CD4-positive, alpha-beta T cell treated with Interleukin-21 for 1 hour (primary cell): ENCODE measurements at places on chromosomes 7 and 10.
A peak's percentile ranks its signal among the peaks of the same experiment; 100 is the strongest.

GRCh38 chr10:3668276-3668965, 116.6 kb downstream of the KLF6 start:
- peak; percentile 76 for DNase-seq

GRCh38 chr10:86335257-86335656, 31.3 kb downstream of the GRID1 start:
- DNase-seq, result no peak

DNA sequence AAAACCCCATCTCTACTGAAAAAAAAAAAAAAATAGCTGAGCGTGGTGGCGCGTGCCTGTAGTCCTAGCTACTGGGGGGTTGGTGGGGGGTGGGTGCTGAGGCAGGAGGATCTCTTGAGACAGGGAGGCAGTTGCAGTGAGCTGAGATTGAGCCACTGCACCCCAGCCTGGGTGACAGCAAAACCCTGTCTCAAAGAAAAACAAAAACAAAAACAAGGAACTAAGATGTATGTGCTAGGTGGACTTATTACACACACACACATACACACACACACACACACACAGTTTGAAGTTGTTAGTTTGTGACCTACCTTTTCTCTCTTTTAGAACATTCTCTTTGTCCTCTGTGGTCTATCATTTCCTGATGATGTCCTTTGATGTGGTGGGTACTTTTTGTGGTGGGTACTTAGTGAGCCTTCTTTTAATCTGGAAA, 53.5 kb downstream of the EXOC6 start:
- DNase-seq, result peak; percentile 82

- no peak for DNase-seq
These were observed 297.1 kb downstream of the GALNT17 start for GRCh38 chr7:71429083-71429482.

GRCh38 chr10:34113504-34114225, 701.4 kb downstream of the PARD3 start:
- DNase-seq, result no peak

DNA sequence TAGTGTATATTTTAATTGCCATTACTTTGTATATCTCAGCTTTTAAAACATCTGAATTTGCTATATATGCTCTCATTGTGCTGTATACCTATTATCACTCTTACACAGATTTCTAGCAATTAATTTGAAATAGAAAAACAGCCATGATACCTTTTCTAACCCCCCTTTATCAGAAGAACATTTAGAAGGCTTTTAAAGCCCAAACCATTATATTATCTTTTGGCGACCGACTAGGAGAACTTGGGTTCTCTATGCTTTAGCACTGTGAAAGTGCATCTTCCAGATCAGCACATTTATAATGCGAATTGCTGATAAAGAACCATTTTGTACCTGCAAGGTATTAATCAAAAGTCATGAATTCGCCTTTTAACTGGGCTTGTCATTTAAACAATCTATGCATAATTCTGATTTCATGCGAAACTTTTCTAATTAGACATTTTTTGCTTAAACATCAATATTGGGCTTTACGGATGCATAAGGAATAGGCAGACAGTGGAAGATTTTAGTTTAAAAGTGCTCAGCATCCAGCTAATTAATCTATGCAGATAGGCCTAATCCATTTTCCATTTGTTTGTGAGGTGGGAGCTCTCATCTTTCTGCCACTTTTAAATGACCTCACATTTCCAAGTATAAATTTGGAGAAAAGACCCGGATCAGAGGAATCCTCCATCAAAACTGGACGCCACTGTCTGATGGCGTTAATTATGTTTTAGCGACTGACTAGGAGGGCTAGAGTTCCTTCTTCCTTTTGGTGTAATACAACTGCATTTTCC, 1.2 kb upstream of the MLLT10 start:
- no peak for DNase-seq

- DNase-seq, result no peak
These were observed 130.1 kb downstream of the OTUD1 start for GRCh38 chr10:23568996-23569395.

- no peak for DNase-seq
These were observed 264.7 kb upstream of the PPP2R2D start for GRCh38 chr10:131636116-131636515.

- no peak for DNase-seq
These were observed 21.0 kb downstream of the KLF6 start for GRCh38 chr10:3763852-3764625.

DNA sequence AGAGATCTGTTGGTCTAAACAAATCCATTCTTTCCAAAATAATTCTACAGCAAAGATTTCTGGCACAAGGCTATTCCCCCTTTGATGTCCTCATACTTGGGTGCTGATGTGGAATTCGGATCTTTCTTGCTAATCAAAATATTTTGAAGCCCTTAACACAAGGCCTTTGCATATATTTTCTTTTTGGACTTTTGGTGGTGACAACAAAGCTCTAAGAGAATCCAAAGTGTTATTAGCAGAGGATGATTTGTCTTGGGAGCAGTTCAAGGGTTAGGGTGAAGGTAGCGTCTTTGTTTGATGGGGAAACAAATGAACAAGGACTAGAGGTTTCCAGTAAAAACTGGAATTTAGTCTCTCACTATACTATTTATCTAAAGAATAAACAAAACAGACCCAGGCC, 197.9 kb downstream of the CDCA7L start:
- DNase-seq, result no peak

DNA sequence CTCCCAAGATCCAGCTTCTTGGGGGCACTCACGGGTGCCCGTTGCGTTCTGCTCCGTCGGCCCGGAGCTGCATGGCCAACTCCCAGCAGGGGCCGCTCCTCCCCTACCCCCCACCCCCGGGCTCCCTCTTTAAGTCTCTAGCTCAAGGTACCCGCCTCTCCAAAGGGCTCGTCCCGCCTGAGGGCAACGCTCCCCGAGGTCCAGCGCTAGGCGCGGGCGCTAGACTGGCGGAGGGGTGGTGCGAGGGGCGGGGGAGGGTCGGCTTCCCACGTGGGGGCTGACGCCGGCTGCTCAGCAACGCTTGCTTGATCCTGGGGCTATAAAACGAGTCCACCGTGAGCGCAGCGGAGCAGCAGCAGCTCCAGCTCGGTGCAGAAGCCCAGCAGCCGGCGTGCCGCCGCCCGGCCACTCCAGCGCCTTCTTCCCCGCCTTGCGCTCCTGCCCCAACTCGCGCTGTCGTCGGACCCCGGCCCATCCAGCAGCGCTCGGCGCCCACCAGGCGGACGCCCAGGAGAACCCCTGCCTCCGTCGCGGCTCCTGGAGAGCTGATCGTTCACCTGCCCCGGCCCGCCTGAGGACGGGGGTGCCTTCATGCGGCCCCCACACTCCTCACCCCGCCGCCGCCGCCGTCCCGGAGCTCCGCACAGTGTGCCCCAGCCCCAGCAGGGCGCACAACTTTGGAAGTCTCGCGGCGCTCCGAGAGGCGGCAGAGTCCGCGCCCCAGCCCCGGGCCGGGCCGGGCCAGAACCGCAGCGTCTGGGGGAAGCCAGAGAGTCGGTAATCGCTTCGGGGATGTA, at the start of gene ADRA2A:
TSS of gene ADRA2A (plus strand) at position 348 of the 797 bp plus-strand sequence. CDS start 968 bp downstream, outside the sequence.
- peak; percentile 0 for DNase-seq

DNA sequence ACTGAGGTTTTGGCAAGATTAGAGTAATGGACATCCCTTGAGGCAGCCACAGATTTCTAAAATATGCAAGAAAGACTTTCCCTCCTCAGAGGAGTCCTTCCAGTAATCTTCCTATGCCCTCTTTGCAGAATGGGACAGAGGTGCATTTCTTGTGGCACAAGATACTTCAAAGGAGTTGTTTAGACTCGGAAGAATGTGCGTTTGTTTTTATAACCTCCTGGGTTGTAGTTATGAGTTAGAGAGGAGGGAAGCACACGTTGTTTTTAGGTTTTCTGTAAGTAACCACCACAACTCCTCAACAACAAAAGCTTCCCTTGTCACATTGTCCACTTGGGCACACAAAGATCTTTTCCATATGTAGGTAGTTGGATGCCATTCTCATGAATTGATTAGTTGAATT, 78.1 kb upstream of the GLI3 start:
- no peak for DNase-seq

DNA sequence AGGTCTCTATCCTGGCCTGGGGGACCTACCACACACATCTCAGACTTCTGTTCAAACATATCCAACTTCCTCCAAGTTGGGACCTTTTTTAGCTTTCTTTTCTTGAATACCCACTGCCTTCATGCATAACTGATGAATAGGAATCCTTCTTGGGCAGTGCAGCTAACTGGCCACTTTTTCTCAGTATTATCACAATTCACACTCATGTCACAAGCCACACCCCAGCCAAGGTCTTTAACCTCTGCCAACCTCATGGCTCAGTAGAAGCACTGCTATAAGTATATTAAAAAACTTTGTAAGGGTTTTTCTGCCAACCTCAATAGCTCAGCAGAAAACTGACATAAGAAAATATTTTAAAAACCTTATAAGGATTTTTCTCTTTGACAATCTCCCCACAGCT, 44.5 kb downstream of the HHEX start:
- no peak for DNase-seq
